ENCODE measurements at places on chromosomes 3 and 15. TPM values are rescaled to one million over a fixed set of nuclear protein-coding genes. Genes with fewer than 3 reads are reported as not detected.

The ABHD2 gene
- polyA plus RNA-seq, result 21.7 TPM

The NUP210 gene
- 9.5 TPM for polyA plus RNA-seq

The GRM7 gene
- polyA plus RNA-seq, result not detected

The CD96 gene
- 0.48 TPM for polyA plus RNA-seq

The PRTG gene
- polyA plus RNA-seq, result 2.5 TPM

The GANC gene
- polyA plus RNA-seq, result 14.1 TPM

The ALG1L2 gene
- 2.0 TPM for polyA plus RNA-seq

The RBMS3 gene
- 37.1 TPM for polyA plus RNA-seq

The HGD gene
- polyA plus RNA-seq, result not detected

The CRELD1 gene
- polyA plus RNA-seq, result 21.4 TPM

The BNC1 gene
- 3.0 TPM for polyA plus RNA-seq

The PP2D1 gene
- polyA plus RNA-seq, result 0.16 TPM

The DISP2 gene
- 0.86 TPM for polyA plus RNA-seq

The MUSTN1 gene
- 170 TPM for polyA plus RNA-seq

The OXTR gene
- polyA plus RNA-seq, result 8.8 TPM

The FLNB gene
- polyA plus RNA-seq, result 57.5 TPM

The SI gene
- 0.22 TPM for polyA plus RNA-seq

The FAM107A gene
- polyA plus RNA-seq, result 1.6 TPM

The TNFSF10 gene
- 11.6 TPM for polyA plus RNA-seq

The TMEM207 gene
- not detected for polyA plus RNA-seq

The GOLGA6A gene
- 0.10 TPM for polyA plus RNA-seq

The PIGBOS1 gene
- 14.2 TPM for polyA plus RNA-seq

The LRCH3 gene
- polyA plus RNA-seq, result 49.0 TPM

The LACTB gene
- 16.1 TPM for polyA plus RNA-seq

The LMLN gene
- 3.2 TPM for polyA plus RNA-seq

The CLDN1 gene
- polyA plus RNA-seq, result 4.3 TPM

The CRYGS gene
- 5.1 TPM for polyA plus RNA-seq

The CCR9 gene
- 0.13 TPM for polyA plus RNA-seq

The PRKCD gene
- polyA plus RNA-seq, result 7.0 TPM

The CLEC3B gene
- 98.5 TPM for polyA plus RNA-seq

The GOLGA6L7 gene
- polyA plus RNA-seq, result 0.08 TPM

The RAB7A gene
- 147 TPM for polyA plus RNA-seq

The CFAP161 gene
- 0.55 TPM for polyA plus RNA-seq

The ALG3 gene
- 21.3 TPM for polyA plus RNA-seq

The DNAJA4 gene
- polyA plus RNA-seq, result 70.6 TPM

The TIMP4 gene
- polyA plus RNA-seq, result 1.9 TPM

The ACTRT3 gene
- polyA plus RNA-seq, result 4.0 TPM

The ALPK3 gene
- polyA plus RNA-seq, result 85.3 TPM

All from muscle of back (tissue), 13 donors.